ENCODE measurements at places on chromosomes 4 and X.
A peak's percentile ranks its signal among the peaks of the same experiment; 100 is the strongest.

GRCh38 chrX:111270339-111270738 lies at the start of gene CAPN6:
TSS of gene CAPN6 (minus strand) at chrX:111270483. CDS start at chrX:111263936, 6,547 bp downstream.
- DNase-seq, result no peak

GRCh38 chr4:189463734-189464133 lies 476.9 kb upstream of the FRG1 start:
- no peak for DNase-seq

- no peak for DNase-seq
These were observed 31.7 kb downstream of the GAB3 start for GRCh38 chrX:154719132-154719675.

GRCh38 chr4:8395504-8396296 lies 44.8 kb downstream of the ACOX3 start:
- no peak for DNase-seq

DNA sequence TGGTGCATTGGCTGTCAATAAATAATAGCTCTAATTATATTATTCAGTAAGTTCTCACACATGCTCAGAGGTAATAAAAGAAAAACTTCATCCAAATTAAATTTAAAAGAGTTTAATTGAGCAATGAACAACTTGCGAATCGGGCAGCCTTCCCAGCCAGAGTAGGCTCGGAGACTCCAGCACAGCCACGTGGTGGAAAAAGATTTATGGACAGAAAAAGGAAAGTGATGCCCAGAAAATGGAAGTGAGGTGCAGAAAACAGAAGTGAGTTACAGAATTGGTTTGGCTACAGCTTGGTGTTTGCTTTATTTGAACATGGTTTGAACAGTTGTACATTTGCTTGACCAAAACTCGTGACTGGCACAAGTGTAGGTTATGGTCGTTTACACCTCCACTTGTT lies 13.6 kb upstream of the BOD1L1 start:
- DNase-seq, result no peak

DNA sequence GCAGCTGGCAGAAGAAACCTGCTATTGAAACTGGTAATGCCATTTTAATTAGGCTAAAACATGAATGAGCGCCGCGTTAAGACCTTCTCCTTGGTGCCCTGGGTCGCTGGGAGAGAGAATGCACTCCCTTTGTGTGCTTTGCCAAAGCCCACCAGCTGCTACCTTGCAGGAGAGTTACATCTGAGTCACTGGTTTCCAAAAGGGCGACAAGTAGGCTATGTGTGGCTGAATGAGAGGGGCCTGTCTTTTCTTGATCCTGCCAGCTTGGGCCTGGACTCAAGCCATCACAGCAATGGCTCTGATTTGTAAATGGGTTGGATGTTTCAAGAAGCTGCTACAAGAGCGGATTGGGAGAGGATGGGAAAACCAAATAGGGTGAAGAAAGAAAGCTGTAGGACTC lies 81.5 kb downstream of the NHS start:
- no peak for DNase-seq

GRCh38 chr4:68079928-68080327 lies 49.7 kb downstream of the TMPRSS11F start:
- no peak for DNase-seq

- DNase-seq, result no peak
These were observed 240.3 kb upstream of the ANXA3 start for GRCh38 chr4:78311306-78311705.

DNA sequence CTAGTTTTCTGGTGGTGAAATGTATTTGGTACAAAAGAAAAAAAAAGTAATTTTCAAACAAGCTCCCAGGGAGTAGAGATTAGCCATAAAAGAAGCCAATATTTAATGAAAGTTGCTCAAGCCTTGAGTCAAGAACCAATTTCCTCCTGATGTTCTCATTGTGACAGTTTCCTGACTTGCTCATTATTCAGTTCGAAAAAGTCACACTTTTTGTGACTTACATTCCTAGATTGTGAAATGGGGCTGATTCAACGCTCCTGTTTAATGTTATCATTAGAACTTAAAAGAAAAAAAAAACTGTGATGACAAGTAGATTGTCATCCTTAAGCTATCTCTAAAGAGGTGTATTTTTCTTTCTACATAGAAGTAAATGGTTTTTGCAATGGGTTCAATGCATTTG lies 122.6 kb upstream of the BMPR1B start:
- DNase-seq, result no peak

GRCh38 chrX:129590596-129590995 lies 50.5 kb downstream of the OCRL start:
- DNase-seq, result no peak

DNA sequence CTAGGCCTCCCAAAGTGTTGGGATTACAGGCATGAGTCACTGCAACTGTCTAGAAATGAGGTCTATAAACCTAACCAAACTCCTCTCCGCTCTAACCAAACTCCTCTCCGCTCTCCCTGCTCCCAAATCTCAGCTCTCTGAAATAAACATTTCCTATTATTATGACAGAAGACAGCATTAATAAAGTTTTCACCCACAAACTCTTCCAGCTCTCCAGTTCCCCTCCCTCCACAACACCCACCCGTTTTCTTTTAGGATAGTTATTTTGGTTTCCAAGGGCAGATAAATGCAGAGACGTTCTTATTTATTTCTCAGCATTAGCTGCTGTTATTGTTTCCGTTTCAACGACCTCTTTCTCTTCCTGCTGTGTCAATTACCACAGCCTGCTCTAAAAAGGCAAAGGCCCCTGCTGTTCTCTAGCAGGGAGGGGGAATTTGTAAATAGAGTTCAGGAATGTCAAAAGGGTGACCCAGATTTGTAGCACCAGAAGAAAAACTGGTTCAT lies 13.3 kb upstream of the SCD5 start:
- DNase-seq, result no peak

DNA sequence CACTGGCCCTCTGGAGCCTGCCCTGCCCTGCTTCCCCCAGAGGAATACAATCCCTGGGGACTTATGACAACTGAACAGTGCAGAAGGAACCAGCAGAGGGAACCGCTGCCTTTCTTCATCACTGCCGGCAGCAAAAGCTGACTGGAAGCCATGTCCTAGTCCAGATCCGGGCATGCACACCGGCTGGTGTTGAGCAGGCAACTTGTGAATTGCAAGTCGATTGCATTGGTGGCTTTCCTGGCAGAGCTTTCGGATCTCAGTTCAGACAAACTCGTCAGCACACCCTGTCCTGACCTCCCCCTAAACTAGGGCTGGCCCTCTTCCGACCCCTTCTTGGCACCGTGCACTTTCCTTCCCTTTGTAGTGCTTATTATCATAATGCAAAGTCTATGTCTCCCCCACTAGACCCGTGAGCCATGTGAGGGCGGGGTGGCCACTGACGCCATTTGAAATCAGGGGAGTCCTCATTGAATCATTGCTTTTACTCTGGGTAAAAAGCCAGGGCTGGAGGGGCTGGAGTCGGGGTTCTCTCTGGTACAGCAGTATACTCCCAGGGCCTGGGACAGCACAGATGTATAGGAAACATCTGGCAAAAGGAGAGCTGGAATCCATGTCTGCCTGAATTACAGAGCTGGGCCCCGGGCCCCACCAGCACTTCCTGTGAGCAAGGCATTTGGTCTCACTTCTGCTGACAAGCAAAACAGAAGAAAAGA lies 1.8 kb downstream of the ARHGAP4 start:
- no peak for DNase-seq

DNA sequence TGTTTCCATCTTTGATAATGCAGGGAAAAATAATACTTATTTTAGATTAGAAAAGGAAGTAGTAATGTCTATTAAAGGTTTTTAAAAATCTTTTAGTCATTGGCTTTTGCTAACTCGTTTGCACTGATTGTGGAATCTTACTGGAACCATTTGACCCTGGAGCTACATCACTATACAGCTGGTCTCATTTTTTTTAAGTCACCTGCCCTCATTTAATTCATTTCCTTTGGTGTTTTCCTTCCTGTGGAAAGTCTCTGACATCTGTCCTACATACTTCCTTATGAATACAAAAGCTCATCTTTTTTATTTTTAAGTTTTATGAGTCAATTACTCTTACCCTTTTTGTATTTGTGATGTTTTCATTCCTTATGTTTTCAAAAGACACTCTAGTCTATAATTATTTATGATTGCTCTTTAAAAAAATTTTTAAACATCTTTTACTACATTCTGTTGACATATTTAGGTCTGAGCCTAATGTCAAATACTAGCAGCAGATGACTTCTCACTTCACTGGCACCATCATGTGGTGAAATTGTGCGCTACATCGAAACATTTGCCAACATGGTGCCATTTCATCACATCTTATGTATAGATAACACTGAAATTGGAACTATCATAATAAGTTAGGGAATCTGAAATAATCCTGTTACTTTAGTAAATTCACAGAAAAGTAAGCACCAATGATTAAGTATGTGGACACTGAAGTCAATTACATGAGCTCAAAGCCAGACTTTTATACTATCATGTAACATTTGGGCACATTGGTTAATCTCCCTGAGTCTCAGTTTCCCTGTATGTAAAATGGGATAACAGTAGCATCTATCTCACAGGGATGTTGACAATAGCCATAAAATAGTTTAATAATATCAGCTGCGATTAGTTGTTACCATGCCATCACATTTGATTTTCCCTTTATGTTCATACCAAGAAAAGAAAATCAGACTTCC lies 9.4 kb upstream of the MMAA start:
- DNase-seq, result peak; percentile 42

DNA sequence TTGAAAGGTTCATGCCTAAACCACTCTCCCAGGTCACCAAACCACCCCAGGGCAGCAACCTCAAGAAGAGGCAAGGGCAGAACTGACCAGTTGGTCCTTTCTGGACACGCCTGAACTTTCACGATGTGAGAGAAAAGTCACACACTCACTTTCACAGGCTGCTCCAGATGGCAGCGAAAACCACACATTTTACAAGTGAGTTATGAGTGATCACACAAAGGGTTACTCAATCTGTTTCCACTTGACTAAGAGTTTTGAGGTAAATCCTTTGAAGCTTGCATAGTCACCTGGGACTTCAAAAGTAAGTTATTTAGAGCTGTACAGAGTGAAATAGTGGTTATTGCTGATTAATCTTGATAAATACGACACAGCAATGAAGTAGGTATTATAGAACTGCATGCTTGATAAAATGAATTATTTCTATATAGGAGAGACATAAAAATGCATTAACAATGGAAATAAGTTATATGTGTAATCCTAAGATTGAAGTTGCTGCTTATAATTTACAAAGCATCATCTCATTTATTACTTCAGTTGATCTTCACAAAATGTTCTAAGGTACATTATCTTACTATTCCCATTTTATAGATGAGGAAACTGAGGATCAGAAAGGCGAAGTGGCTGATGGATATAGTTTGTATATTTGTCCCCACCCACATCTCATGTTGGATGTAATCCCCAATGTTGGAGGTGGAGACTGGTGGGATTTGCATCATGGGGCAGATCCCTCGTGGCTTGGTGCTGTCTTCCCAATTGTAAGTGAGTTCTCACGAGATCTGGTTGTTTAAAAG lies 103.0 kb upstream of the KLF3 start:
- no peak for DNase-seq

DNA sequence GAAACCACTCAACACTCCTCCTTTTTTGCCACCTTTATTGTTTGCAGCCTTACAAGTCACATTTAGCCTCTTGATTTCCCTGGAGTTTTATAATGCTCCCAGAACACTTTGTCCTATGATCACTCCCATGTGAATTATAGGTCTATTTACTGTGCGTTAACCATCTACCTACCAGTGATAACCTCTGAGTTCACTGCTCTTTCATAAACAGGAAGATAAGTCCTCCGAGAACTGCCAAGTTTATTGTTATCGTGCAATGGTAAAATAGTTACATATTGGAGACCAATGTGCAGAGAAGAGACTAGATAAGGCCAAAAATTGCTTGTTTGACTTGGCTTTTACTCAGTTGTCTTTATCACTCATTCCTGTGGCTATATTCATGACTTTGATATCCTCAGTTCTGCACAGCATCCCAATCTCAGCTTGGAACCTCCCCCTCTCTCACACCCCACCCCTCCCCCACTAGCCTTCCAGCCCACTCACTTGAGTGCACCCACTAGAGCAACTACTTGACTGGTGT lies 12.9 kb upstream of the NUDT9 start:
- DNase-seq, result no peak

DNA sequence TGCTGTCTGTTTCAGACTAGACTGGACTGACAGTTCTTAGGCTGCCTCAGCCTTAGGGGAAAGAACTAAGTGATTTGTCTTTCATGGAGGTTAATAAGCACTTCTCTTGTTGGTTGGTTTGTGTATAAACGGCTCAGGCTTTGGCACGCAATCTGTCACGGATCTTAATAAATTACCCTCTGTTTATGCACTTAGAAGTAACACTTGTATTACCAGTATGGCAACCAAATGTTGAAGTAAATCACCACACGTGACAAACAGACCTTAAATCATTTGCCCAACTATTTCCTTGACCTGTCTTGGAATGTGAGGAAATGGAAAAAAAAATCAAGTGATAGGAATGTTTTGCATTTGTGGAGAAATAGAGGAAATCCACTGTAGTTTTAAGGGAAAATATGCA lies 69.9 kb downstream of the TEX13A start:
- DNase-seq, result no peak

- no peak for DNase-seq
These were observed 38.0 kb upstream of the DSPP start for GRCh38 chr4:87570290-87570805.

- no peak for DNase-seq
These were observed 50.8 kb downstream of the ANXA3 start for GRCh38 chr4:78602334-78602733.

DNA sequence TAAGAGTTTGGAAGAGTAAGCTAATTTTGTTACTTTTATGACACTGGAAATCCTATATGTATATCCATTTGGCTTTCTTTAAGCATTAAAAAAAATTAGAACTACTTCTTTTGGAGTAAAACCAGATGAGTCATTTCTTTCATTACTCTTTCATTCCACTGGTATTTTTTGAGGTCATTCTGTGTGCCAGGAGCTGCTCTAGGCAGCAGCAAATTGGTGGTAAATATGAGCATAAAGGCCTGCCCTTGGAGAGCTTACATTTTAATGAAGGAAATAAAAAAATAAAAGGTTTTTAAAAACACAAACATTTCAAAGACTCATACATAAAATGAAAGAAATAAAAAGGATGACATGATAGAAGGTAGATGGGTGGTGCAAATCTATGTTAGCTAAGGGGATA lies 37.4 kb downstream of the MID1 start:
- no peak for DNase-seq

GRCh38 chrX:20393944-20394343 lies 127.2 kb upstream of the RPS6KA3 start:
- DNase-seq, result no peak

GRCh38 chrX:52353838-52354237 lies 15.0 kb upstream of the XAGE2 start:
- DNase-seq, result no peak

DNA sequence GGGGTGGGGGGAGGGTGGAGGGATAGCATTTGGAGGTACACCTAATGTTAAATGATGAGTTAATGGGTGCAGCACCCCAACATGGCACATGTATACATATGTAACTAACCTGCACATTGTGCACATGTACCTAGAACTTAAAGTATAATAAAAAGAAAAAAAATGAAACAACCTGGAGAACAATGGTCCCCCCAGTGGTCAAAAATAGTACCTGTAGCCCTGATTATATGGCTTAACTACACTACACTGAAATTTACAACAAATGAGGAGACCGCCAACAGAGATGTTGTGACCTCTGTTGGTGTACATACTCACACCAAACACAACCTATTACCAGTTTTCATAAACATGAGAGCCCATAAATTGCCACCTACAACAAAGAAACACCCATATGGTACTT lies 7.3 kb upstream of the MAGEE1 start:
- DNase-seq, result no peak
